ENCODE measurements at places on chromosomes 13 and 19.

DNA sequence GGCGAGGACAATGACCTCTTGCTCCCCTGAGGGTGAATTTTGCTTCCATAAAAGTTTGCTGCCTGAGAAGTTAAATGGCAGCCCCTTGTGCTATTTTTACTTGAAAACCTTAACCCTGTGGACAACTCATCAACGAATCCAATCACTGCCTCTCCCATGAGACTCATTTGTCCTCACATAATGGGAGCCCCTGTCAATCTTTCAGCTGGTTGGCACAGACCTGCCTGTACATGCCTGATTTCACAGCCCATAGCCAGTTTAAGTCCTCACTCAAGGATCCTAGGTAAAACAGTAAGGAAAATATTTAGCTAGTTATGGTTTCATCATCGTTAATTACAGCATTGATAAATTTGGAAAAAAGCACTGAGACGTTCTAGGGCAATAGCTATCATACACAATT is 207.4 kb downstream of the NHLRC3 start:
- DNase-seq, result no peak

GRCh38 chr13:113147206-113147605 is 11.2 kb upstream of the PROZ start:
- no peak for DNase-seq

GRCh38 chr19:41545547-41545946 is 30.4 kb upstream of the CEACAM21 start:
- DNase-seq, result no peak

DNA sequence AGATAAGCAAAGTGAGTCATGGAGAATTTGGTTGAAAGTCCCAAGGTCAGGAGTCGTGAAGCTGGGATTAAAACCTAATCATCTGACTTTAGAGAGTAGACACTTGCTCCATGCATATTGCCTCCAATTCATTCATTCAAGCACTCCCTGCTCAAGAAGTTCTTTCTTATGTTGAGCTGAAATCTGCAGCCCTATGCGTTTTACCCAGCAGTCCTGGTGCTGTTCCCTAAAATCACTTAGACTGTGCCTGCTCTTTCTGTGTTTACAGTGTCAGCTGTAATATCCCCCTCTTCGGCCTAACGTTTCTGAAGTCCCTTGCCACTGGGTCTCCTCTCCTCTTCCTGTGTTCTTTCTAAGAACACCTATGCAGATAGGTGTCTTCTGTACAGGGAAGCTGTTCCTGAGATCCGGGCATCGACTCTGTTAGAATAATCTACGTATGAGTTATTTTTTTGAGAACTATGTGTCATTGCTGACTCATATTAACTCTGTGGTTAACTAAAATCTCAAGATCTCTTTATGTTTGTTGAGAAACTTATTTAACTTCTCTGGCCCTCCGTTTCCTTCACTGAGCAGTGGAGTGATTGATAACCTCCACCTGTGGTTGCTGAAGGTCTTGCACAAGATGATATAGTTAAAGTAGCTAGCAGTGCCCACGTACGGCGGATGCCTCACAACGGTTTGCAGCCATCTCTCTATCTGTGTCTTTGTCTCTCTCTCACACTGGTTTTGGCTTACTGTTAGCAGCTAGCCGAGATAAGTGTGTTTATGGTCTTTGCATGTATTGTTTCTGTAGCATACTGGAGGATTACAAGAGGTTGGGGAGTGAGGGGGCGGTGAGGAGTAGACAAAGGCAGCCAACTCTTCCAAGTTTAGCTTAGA is 4.7 kb downstream of the ALOX5AP start:
- peak; percentile 86 for DNase-seq

GRCh38 chr13:70172946-70173597 is 64.8 kb upstream of the KLHL1 start:
- no peak for DNase-seq

- DNase-seq, result no peak
Measured at GRCh38 chr19:45413497-45413896, 7.1 kb downstream of the POLR1G start.

- no peak for DNase-seq
Measured at GRCh38 chr13:70864731-70865130, 756.5 kb upstream of the KLHL1 start.

GRCh38 chr13:95251641-95252040 is 49.6 kb downstream of the ABCC4 start:
- no peak for DNase-seq

DNA sequence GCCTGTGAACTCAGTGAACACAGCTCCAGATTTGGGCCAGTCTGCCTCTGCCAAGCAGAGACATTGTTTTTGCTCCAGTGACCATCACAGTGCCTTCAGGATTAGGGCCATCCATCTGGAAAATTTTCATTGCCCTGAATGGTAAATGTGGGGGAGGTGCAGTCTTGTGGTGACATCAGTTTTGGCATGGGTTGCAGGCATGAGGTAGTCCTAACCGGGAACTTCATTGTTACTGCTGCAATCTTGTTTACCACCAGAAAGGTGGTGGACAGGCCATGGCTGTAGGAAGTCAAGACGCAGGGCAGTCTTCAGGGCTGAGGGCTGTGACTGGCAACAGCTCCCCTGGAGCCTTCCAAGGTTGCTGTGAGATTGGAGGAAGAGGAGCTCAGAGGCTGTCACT is 55.2 kb downstream of the SPATA13 start:
- DNase-seq, result no peak

DNA sequence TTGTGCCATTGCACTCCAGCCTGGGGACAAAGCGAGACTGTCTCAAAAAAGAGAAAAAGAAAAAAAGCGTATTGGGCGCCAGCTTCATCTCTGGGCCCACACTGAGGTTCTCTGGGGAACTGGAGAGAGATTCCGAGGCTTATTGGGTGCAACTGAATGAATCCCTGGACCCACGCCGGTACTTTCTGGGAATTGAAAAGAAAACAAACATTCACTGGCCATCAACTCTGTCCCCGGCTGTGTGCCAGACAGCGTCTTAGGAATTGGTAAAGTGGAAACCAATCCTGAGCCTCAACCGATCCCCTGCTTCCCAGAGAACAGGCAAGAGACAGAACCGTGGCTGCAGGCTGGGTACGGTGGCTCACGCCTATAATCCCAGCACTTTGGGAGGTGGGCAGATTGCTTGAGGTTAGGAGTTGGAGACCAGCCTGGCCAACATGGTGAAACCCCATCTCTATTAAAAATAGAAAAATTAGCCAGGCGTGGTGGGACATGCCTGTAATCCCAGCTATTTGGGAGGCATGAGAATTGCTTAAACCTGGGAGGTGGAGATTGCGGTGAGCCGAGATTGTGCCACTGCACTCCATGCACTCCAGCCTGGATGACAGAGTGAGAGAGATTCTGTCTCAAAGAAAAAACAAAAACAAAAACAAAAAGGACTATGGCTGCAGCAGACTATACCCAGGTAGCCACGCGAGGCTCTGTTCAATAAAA is 8.6 kb downstream of the ANO8 start:
- DNase-seq, result no peak

- DNase-seq, result peak; percentile 17
Measured at GRCh38 chr13:84645196-84646012, 763.1 kb upstream of the SLITRK1 start.

- DNase-seq, result no peak
Measured at GRCh38 chr19:52992109-52993004, 21.4 kb upstream of the ERVV-1 start.

DNA sequence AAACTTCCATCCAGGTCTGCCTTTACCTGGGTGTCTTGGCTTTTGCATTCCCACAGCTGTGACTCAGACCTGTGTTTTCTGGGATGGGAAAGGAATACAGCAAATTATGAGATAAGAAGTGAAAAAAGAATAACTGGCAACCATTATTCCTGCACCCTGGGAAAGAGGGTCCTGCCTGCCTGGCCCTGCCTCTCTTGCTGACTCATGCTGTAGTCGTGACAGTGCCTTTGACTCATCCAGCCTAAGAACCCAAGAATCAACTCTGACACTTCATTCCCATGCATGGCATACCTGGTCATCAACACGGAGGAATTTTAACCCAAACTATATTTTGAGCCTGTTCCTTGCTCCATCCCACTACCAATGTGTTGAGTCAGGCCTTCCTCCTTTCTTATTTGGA is 185.4 kb upstream of the SERP2 start:
- DNase-seq, result peak; percentile 94

DNA sequence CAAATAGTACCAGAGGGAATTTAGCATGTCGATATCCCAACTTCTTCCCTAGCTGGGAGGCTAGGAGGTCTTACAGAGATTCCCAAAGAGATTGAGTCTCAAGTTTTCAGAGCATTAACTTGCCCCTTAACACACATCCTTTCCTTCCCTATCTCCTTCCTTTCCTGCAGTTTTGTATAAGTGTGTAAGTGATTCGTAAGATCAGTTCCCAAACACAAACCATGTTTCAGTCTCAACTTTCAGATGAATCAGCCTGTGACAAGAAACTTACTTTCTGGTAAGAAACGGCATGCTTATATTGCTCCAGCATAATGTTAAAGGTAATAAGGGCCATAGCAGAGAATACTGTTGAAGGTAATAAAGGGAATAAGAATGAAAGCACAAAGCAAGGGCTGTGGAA is 472.2 kb downstream of the LIG4 start:
- peak; percentile 5 for DNase-seq

GRCh38 chr13:89082623-89083022 is 1411.5 kb downstream of the SLITRK5 start:
- DNase-seq, result no peak

GRCh38 chr13:98664047-98664446 is 87.1 kb upstream of the STK24 start:
- peak; percentile 77 for DNase-seq

DNA sequence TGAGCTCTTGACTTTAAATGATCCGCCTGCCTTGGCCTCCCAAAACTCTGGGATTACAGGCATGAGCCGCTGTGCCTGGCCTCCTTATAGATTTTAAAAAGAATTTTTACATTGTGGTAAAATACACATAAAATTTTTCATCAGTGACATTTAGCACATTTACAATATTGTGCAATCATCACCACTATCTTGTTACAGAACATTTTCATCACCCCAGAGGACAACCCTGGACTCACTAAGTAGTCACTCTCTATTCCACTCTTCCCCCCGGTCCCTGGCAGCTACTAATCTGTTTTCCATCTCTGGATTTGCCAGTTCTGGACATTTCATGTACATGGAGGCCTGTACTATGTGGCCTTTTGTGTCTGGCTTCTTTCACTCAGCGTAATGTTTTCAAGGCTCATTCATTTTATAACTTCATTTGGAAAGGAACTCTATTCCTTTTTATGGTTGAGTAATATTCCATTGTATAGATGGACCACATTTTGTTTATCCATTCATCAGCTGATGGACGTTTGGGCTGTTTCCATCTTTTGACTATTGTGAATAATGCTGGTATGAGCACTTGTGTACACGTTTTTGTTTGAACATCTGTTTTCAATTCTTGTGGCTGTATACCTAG is 19.9 kb downstream of the MEGF8 start:
- DNase-seq, result no peak

DNA sequence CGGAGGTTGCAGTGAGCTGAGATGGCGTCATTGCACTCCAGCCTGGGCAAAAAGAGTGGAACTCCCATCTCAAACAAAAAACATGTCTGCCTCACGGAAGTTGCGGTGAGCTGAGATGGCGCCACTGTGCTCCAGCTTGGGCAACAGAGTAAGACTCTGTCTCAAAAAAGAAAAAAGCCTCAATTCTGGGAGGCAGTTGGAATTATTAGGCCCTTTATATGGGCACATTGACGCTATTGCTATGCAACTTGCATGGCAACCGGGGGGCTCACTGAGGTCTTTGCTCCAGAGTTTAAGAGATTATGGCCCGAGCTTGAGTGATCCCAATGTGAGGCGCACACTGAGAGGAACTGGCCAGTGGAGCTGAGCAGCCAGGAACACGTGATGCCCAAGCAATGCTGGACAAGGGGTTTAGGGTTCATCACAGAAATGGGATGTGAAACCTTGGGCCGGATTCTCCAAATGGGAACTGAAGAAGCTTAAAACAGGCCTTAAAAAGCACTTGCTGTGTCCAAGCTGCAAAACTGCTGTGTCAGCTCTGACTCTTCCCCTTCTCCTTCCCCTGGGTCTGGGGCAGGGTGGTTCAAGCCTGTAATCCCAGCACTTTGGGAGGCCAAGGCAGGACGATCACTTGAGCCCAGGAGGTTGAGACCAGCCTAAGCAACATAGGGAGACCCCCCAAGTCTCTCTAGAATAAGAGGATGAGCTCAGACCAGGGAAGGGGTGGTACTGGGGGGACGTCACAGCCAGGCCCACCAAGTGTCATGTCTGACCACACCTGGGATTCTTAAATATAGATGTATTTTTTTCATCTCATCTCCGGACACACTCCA is 2.5 kb downstream of the FTL start:
- peak; percentile 63 for DNase-seq

DNA sequence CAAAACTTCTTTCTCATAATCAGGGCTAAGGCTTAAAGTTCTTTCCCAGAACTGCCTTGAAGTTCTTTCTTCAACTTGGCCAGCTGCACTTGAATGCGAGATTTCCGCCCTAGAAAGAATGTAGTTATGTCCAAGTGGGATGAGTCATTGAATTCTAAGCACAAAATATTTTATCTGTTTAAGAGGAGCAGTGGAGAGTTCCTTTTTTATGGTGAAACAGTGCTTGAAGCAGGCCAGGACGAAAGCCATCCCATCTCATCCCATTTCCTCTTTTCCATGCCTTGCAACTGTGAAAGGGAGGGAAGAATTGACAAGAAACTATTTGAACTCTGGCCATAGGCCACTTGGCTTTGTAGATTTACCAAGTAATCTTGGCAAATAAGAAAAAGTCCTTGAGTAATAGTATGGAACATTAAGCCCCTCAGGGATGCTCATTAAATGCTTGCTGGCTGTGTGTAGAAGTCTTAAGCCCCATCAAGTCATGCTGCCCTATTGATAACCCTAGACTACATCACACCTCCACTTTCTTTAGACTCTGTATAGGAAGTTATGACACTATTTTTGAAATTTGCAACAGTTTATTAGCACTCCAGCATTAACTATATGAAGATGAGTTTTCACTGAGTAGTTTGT is 174.5 kb downstream of the KCTD12 start:
- peak; percentile 87 for DNase-seq

DNA sequence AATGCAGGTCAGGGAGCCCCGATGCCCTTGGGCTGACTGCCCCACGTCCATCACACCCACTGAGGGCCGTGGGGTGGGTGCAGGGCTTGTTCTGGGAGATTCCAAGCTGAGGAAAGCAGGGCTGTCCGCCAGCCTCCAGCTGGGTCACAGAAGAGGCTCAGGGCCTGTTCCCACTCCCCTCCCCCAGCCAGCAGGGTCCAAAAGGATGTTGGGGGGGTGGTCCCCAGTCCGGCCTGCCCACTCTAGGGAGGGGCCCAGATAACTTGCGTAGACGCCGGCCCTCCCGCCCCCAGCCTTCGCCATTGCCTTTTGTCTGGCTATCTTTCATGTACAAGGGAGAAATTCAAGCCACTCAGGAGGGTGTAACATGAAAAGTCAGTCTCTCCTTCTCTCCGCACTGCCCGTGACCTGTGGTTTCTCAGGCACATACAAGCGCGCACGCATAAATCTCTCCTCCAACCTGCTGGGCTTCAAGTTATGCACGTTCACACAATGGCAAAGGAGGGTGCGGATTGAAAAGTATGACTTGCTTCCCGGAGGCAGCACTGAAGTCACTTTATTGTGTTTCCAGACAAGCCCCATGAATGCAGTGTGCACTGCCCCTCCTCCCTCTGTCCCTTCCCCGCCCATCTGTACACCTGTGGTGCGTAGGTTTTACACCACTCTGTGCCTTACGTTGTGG is 20.2 kb downstream of the CARM1 start:
- DNase-seq, result no peak

- DNase-seq, result peak; percentile 40
Measured at GRCh38 chr13:96238861-96239260, 149.0 kb downstream of the HS6ST3 start.

All from HT1080 (cell line).